ENCODE measurements at places on chromosomes 5 and 9. TPM values are rescaled to one million over a fixed set of nuclear protein-coding genes. Genes with fewer than 3 reads are reported as not detected.

IRX1 gene
- 0.03 TPM for polyA plus RNA-seq

IL3 gene
- polyA plus RNA-seq = not detected

C9orf57 gene
- not detected for polyA plus RNA-seq

FBP1 gene
- polyA plus RNA-seq = 259 TPM

TMEM232 gene
- polyA plus RNA-seq = 2.2 TPM

GRCh38 chr5:90878549-90879196 is 320.1 kb downstream of the ADGRV1 start:
- no peak overlapping the region for H3K4me3 ChIP-seq
- H3K27ac ChIP-seq = no peak overlapping the region
- no peak for DNase-seq
- no peaks in the 10 kb centered on the region for H3K36me3 ChIP-seq
- no peaks in the 10 kb centered on the region for H3K4me1 ChIP-seq
- no peaks in the 10 kb centered on the region for H3K27me3 ChIP-seq

DNA sequence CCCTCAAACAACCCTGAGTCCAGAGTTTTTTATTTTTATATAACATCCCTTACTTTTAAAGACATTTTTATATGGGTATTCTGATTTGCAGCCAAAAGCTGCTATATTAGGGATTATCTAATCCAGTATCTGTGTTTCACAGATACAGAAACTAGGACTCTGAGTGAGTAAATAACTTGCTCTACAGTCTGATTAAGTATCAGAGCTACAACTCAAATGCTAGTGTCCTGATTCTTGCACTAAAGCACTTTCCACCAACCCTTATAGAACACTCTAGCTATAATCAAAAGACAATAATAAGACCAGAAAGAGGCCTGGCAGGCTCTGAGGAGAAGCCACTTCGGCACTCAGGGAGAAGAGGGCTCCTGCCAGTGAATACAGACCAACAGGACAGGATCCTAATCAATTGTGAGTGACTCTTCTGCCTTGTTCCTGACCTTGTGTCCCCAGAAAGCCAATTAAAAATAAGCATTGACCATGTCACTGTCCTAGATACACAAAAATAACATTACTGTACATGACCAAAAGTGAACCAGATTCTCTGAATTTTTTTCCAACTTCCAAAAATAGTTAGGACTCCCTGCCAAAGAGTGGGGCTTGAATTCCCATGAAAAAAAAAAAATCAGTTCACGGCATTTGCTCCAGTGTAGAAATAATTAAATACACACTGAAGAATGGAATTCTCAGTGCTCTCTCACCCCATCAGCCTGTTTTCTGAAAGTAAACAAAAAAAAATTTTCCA is 63.6 kb upstream of the MAP3K1 start:
- H3K4me1 ChIP-seq = no peaks in the 10 kb centered on the region
- no peaks in the 10 kb centered on the region for H3K36me3 ChIP-seq
- H3K27ac ChIP-seq = no peak overlapping the region

DNA sequence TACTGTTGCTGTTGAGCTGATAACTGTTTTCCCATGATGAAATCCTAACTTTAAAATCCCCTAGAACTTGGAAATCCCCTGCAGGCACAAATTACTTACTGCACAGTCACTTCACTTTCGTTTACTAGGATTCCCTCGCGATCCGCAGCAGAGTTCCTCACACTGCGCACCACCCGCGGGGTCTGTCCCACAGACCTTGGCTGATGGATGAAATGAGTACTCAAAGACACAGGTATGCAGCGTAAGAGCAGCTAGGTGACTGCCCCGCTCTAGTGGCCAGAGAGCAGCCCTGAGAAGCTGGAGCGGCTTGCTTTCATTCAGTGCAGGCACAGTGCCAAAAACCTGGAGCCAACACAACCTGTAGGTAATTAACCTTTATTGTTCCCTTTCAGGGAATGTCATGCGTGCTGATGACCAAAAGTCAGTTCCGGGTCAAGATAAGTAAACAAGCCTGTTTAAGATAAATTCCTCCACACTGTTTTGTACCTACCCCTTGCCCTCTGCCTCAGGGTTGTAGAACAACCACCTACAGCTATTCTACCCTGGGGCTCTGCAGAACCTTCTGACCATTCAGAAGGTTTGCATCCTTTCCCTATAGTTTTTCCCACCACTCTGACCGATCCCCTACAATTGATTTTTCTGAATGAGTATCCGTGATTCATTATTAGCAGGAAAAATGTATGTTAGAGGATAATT is 191.2 kb downstream of the CDH9 start:
- no peak for DNase-seq
- H3K4me3 ChIP-seq = no peak overlapping the region
- no peaks in the 10 kb centered on the region for H3K36me3 ChIP-seq
- no peaks in the 10 kb centered on the region for H3K27me3 ChIP-seq

DNA sequence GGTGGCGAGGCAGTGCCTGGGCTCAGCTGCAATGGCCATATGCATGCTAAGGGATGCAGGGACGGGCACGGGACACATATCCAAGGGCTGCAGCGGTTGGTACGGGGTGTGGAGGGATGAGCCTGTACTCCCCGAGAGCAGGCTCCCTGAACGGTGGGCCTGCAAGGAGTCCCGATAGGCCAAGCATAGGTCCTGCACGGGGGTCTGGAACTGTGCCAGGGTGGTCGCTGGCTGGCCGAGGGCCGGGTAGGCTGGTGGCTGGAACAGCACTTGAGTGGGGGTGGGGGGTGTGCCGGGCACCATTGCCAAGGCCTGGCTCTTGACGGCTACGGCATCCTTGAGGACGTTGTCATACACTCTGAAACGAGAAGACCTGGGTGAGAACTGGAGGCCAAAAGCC is 24.1 kb downstream of the FABP6 start:
- DNase-seq = no peak
- no peaks in the 10 kb centered on the region for H3K27me3 ChIP-seq
- H3K4me3 ChIP-seq = no peak overlapping the region
- peaks cover 48% of the 10 kb centered on the region for H3K36me3 ChIP-seq
- H3K27ac ChIP-seq = no peak overlapping the region
- H3K4me1 ChIP-seq = no peaks in the 10 kb centered on the region

DNA sequence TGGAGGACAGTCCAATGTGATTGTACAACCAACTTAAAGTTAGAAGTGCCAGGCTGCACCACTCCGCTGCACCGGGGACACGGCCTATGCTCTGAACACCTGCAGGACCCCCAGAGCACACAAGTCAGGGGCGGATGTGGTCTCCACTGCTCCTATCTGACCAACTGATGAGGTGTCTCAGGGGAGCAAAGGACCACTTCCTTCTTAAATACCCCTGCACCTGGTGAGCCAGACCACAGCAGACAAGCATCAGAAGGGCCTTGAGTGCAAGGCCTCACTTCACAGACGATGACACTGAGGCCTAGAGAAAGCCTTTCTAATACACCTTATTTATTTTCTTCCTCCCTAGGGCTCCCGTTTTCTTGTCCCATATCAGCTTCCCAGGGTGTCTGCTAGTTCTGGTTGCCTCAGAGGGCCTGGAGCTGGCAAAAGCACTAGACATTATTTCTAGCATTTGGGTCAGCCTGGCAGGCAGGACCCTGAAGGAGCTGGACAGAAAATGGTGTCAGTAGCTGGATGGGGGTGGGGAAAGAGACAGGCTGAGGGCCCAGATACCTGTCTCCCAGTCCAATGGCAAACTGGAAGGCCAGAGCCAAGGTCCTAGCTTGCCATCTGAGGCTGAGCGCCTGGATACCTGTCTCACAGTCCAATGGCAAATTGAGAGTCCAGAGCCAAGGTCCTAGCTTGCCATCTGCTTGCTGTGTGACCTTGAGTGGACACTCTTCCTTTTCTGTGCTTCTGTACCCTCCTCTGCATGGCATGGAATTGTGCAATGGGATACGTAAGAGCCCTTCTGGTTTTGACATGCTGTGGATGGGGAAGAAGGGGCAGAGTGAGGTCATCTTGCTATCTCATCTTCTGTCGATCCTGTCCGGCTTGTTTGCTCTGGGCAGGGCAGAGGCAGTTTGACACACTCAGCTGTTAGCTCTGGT is 9.0 kb downstream of the CCDC69 start:
- no peak overlapping the region for H3K4me3 ChIP-seq
- H3K27me3 ChIP-seq = no peaks in the 10 kb centered on the region
- DNase-seq = no peak
- peaks cover 22% of the 10 kb centered on the region for H3K4me1 ChIP-seq

GRCh38 chr9:114206221-114206789 is 51.0 kb downstream of the COL27A1 start:
- peaks cover 55% of the 10 kb centered on the region for H3K36me3 ChIP-seq
- DNase-seq = no peak
- no peaks in the 10 kb centered on the region for H3K27me3 ChIP-seq
- no peak overlapping the region for H3K4me3 ChIP-seq
- H3K27ac ChIP-seq = no peak overlapping the region

GRCh38 chr9:13431692-13432091 is 152.2 kb upstream of the MPDZ start:
- no peak for DNase-seq
- H3K27ac ChIP-seq = no peak overlapping the region
- H3K36me3 ChIP-seq = no peaks in the 10 kb centered on the region

DNA sequence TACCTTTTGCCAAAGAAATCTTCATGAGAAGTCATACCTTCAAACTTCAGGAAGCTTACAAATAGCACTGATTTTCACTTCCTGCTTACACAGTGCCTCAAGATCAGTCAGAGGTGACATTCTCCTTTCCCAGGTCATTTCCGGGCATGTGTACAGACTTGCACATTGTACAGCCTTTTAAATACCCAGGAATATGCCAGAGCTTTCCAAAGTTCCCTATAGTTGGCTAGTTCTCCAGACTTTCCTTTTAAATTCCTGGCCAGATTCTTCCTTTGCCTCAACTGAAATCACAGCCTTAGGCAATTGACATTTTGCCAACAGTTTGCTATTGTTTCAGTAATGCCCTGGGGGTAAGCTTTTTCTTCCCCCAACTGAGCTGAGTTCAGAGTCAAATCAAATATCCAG is 47.2 kb downstream of the RFX3 start:
- H3K36me3 ChIP-seq = peaks cover 3% of the 10 kb centered on the region
- DNase-seq = no peak
- H3K4me3 ChIP-seq = no peak overlapping the region

GRCh38 chr9:82922686-82923085 is 140.3 kb downstream of the RASEF start:
- H3K27me3 ChIP-seq = no peaks in the 10 kb centered on the region
- H3K27ac ChIP-seq = no peak overlapping the region
- no peak overlapping the region for H3K4me3 ChIP-seq
- H3K4me1 ChIP-seq = no peaks in the 10 kb centered on the region
- no peaks in the 10 kb centered on the region for H3K36me3 ChIP-seq

GRCh38 chr5:132162945-132163344 is 64.7 kb downstream of the P4HA2 start:
- H3K4me3 ChIP-seq = no peak overlapping the region
- H3K4me1 ChIP-seq = no peaks in the 10 kb centered on the region
- DNase-seq = no peak
- H3K27ac ChIP-seq = no peak overlapping the region
- no peaks in the 10 kb centered on the region for H3K27me3 ChIP-seq
- H3K36me3 ChIP-seq = no peaks in the 10 kb centered on the region

- H3K4me3 ChIP-seq = no peak overlapping the region
- no peak for DNase-seq
Observed at GRCh38 chr9:95952471-95952870, 77.0 kb downstream of the ERCC6L2 start.

DNA sequence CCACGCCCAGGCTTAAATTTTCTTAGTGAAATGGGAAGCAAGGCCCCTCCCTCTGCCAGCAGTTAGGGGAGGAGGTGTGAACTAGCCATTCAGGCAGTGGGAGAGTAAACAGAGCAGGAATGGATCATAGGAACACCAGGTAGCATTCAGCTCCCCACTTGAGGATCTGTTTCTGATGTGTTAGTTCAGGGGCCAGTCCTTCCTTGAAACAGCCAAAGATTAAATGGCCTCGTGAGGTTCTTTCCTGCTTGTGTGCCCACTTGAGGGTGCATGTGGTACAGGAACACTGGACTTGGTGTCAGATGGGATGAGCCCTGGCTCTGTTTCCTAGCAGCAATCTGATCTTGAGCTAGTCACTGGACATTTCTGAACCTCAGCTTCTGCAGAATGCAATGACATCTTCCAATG is 21.2 kb downstream of the FAXDC2 start:
- H3K27me3 ChIP-seq = no peaks in the 10 kb centered on the region
- H3K27ac ChIP-seq = no peak overlapping the region
- no peak overlapping the region for H3K4me3 ChIP-seq
- H3K4me1 ChIP-seq = peaks cover 2% of the 10 kb centered on the region
- H3K36me3 ChIP-seq = peaks cover 38% of the 10 kb centered on the region
- no peak for DNase-seq

DNA sequence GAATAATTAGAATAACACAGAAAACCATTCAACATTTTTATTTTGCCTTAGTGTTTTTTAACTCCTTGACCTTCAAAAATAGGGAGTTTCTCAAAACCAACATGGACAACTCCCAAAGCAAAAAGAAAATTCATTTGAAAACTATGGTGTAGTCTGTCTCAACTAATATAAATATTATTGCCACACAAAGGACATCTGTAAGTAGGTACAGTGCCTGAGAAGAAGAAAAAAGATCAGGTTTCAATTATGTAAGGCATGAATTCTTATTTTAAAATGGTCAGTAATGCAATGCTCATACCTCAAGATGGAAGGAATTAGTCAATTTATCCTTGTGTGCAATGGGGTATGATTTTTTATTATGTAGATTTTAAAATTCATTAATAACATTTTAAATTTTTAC is 109.6 kb upstream of the CNTLN start:
- no peaks in the 10 kb centered on the region for H3K36me3 ChIP-seq
- DNase-seq = no peak
- H3K4me3 ChIP-seq = no peak overlapping the region
- no peaks in the 10 kb centered on the region for H3K4me1 ChIP-seq
- no peak overlapping the region for H3K27ac ChIP-seq

GRCh38 chr5:123937230-123937629 is 425.3 kb downstream of the CSNK1G3 start:
- no peak overlapping the region for H3K4me3 ChIP-seq
- H3K27me3 ChIP-seq = no peaks in the 10 kb centered on the region
- no peaks in the 10 kb centered on the region for H3K36me3 ChIP-seq
- no peak for DNase-seq
- H3K4me1 ChIP-seq = no peaks in the 10 kb centered on the region

GRCh38 chr9:15104826-15105420 is 194.7 kb upstream of the FREM1 start:
- peak; percentile 9 for DNase-seq
- H3K27me3 ChIP-seq = no peaks in the 10 kb centered on the region
- H3K27ac ChIP-seq = no peak overlapping the region
- no peaks in the 10 kb centered on the region for H3K36me3 ChIP-seq

DNA sequence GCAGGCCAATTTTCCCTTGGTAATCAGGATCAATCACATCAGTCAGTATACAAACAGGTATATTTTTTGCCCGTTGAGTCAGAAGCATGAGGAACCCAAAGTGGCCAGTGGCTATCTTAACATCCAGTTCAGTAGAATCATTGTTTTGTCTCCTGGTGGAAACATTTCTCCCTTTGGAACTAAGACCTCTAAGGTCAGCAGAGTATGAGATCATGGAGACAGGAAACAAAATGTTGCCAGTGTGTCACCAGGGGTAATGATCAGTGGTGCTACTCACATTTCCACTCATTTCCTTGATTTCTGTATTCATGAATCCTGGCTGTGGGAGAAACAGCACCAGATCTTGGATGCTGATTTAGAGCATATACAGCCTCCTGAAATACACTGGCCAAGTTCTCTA is 553.0 kb downstream of the CSNK1G3 start:
- no peaks in the 10 kb centered on the region for H3K36me3 ChIP-seq
- no peaks in the 10 kb centered on the region for H3K4me1 ChIP-seq
- no peak overlapping the region for H3K27ac ChIP-seq
- no peaks in the 10 kb centered on the region for H3K27me3 ChIP-seq
- H3K4me3 ChIP-seq = no peak overlapping the region
- DNase-seq = no peak

- no peak for DNase-seq
- no peaks in the 10 kb centered on the region for H3K27me3 ChIP-seq
- H3K4me3 ChIP-seq = no peak overlapping the region
- H3K27ac ChIP-seq = no peak overlapping the region
- H3K36me3 ChIP-seq = no peaks in the 10 kb centered on the region
Observed at GRCh38 chr5:73395256-73395655, 53.3 kb downstream of the FOXD1 start.

Data from large intestine (tissue), 12 donors.